CD4-positive, alpha-beta T cell treated with Interferon gamma for 1 hour (primary cell): ENCODE measurements at places on chromosomes 12 and 14.

- DNase-seq, result no peak
Measured at GRCh38 chr12:75672200-75672599, 160.8 kb upstream of the KRR1 start.

DNA sequence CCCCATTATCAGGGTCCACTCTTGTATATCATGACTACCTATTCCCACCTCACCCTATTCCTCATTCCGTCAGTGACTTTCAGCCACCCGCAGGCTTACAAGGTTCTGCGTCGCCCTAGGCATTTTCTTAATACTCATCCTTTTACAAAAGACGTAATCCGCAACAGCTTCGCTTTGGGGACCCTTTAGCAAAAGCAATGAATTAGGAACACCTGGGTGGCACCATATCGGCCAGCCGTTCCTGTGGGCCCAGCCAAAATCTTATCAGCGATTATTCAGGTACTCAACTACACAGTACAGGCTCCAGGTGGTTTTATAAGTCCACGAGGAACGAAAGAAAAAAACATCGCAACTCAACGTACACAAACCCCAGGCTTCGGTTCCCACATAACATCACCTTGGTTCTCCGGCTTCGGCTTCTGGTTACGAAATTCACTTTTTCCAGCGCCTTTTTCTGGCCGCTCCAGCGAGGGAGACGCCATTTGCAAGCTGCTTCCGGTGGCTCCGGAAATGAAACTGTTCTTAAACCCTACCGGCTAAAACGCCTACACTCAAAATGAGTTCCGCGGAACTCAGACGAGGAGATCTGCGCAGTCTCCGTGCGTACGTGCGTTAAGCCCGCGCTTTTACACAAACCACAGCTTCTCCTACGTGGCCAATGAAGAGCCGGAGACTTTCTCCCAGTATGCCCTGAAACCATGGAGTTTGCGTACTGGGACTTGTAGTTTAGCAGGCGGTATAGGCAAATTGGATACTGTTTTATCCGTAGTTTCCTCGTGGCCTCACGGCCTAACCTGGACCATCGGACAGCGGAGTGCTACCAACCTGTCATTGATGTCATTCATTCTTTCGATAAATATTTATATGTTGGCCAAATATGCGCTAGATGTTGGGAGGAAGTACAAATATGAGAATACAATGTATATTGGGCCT lies at the start of gene KRR1:
Gene KRR1 (minus strand): TSS at position 494 of the 933 bp plus-strand sequence. CDS start 12 bp downstream, at position 482.
- peak; percentile 92 for DNase-seq

DNA sequence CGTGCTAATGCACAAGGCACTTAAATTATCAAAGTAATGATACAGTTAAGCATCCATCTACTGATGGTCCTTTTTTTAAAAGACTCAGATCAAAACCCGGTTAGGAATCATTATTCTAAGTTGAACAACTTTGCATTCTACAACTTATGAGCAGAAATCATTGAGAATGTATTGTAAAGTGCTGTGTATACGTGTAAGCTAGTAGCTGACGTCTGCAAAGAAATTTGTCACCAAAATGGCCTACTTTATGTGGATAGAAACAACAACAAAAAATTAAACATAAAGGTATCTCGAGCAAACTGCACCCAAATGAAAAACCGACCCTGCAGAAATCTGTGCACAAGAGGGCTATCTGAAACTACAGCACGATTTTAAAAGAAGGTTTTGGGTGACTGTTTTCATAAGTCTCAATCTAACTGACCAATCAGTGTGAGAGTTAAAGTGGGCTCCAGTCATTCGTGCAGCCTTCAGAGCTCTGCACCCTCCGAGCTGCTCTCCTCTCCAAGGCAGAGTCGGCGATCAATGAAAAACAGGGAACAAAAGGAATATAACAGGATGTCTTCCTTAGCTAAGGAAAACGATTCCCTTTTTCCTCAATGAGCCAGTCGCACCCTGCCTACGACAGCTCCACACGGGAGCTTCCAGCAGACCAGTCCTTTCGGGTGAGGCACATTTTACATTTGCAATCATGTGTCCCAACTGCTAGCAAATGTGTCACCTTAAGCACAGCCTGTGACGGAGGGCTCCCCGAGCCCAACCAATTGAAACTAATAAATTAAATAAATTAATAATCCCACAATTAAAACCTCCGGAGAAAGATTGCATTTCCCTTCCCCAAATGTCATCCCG lies 200.7 kb upstream of the FOXN3 start:
- DNase-seq, result peak; percentile 27

DNA sequence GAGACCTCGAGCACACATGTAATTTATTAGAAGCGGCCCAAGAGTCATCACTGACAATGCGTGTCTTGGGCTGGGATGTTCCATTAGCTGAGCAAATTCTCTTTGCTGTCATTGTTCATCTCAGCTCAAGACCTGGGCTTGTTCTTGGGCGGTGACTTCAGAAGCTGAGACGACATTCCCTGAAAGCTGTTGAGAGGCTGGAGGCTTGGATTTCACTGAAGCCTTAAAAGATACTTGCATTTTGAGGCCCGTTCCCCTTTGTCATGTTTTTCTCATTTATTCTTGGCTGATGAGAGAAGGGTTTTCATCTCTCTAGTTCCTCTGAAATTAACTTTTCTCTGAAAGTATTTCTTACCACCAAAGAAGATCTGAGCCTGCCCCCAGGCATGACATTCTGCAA lies 16.6 kb upstream of the SUSD6 start:
- DNase-seq, result no peak

DNA sequence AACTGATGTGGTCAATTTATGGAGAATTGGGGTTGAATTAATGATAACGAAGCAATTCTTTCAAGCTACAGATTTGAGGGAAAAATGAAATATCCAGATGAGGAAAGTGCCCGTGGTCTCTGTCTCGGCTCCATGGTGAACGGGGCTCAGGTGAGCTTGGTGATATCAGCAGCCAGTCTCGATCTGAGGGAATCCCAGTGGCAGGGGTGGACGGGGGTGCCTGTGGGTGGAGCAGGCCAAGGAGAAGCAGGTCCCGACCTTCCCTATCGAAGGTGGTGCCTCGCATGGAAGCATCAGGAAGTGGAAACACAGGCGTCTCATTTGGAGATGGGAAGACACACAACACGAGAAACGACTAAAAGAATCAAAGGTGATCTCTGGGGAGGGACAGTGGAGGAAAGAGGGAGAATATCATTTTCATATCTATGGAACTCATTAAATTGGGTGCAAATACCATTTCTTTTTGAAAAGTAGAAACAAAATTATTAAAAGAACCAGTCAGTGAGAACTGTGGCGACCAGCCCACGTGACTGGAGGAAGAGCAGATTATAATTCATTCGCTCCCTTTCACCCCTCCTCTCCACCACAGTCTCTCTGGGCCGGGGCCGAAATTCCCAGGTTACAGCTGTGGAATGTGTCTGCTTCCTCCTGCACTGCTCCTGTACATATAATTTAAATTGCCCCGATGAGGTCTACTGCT lies 354.3 kb upstream of the SFSWAP start:
- DNase-seq, result no peak

- DNase-seq, result no peak
Measured at GRCh38 chr12:80000831-80001230, 65.9 kb upstream of the PPP1R12A start.

GRCh38 chr12:128966203-128966810 lies 113.0 kb downstream of the GLT1D1 start:
- DNase-seq, result no peak

- DNase-seq, result no peak
Measured at GRCh38 chr12:114729731-114730130, 45.8 kb upstream of the TBX3 start.

DNA sequence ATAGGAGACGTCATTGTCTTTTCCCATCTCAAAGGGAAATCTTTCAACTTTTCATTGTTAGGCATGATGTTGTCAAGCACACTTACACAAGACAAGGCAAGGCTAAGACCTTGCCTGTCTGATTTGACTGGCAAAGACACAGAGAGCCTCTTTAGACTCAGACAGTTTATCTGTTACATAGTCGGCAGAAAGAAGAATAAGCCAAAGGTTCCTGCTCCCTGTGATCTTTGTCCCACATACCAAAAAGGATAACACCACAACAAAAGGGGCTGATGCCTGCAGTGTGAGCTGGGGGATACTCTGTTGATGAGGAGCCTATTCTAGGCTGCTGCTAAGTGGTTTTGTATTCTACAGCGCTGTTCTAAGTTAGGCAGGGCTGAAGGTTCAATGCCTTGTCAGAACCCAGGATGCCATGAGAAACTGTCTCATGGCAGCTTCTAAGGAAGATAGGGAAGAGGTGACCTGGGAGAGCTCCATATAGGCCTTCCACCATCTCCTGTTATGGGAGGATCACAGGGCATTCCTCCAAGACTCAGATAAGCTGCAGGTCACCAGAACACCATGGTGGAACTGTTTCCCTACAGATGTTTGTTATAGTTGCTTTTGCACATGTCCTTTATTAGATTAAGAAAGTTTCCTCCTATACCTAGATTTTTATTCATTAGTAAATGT lies 12.7 kb downstream of the ERC1 start:
- DNase-seq, result no peak

GRCh38 chr14:93926873-93927799 lies at the start of gene FAM181A:
FAM181A (plus strand) TSS chr14:93927344; CDS start chr14:93928286, 942 bp downstream.
- DNase-seq, result no peak

GRCh38 chr14:30708157-30708556 lies 86.0 kb downstream of the SCFD1 start:
- no peak for DNase-seq

GRCh38 chr12:1747609-1748008 lies 56.7 kb downstream of the ADIPOR2 start:
- no peak for DNase-seq

GRCh38 chr12:51392556-51393237 lies 1.5 kb upstream of the GALNT6 start:
- DNase-seq, result peak; percentile 36

GRCh38 chr12:76685246-76685678 lies 78.7 kb upstream of the ZDHHC17 start:
- DNase-seq, result no peak

GRCh38 chr14:82719617-82720016 lies 1186.0 kb upstream of the SEL1L start:
- no peak for DNase-seq

GRCh38 chr12:58425481-58426392 lies 484.4 kb downstream of the ATP23 start:
- DNase-seq, result no peak

GRCh38 chr12:85299053-85299452 lies 19.0 kb downstream of the ALX1 start:
- DNase-seq, result no peak

GRCh38 chr14:39372656-39373055 lies 59.6 kb downstream of the FBXO33 start:
- no peak for DNase-seq

DNA sequence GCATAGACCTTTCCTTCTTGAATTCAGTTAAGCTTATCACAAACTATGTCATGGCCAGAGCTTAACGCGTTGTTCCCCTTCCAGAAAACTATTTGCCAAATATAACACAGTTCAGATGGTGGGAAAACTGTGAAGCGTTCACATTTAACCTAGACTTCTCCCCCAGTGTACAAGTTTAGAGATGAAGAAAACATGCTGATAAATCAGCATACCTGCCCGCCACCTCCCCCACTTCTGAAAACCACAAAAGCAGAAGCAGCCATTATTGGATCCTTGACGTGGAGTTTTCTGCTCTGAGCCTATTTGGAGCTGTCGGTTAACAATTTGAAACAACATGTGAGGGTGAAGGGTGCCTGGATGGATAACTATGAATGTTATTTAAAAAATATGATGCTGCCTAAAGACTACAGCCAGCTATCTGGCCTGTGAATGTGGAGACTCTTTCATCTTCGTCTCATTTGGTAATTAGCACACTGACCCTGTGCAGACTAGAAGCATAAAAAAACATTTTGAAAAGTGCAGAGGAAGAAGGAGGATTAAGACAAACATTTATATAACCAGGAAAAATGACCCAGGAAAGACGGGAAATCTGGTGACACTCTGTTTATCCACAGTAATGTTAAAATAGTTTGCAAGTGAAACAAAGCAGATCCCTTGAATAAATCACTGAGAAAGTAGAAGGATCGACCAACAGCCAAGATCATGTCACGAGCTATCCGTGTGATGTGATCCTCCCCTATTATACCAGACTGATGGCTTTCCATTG lies 408.2 kb downstream of the AEBP2 start:
- DNase-seq, result no peak

GRCh38 chr12:28027947-28028724 lies 55.6 kb upstream of the PTHLH start:
- DNase-seq, result no peak

DNA sequence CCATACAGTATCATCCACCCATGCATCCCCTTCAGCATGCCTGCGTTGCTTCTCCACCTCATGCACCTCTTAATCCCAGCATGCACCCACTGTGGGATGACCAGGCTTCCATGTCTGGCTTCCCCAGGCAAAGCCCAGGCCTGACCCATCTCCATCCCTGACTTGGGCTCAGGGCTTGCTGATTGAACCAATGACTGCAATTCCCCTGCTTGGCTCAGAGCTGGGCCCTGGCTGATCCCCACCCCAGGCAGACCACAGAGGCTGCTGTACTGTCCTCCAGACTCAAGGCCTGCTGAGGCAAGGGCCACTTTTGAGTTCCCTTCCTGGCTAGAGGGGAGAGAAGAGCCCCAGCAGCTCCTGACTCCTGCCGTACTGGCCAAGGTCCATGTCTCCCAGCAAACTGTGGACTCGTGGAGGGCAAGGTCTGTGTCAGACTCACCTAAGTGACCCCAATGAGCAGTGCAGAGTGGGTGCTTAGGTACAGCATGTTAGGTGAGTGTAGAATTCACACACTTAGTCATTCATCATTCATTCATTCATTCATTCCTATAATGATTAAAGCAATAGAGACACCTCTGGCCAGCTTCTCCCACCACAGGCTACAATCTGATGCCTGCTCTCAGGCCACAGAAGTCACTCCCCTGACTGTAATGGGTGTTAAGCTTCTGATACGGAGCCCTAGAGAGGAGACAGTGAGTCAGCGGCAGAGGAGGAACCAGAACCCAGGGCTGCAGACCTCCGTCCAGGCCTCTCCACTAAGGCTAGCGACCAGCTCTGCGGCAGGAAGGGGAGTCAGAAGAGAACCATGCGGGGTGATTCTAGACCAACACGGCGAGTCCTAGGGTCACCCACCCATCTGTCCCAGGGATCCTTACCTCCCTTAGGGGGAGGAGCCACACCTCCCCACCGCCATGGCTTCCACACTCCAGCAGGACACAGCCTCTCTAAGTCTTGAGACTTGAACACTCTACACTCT lies 2.9 kb downstream of the BEGAIN start:
- no peak for DNase-seq

DNA sequence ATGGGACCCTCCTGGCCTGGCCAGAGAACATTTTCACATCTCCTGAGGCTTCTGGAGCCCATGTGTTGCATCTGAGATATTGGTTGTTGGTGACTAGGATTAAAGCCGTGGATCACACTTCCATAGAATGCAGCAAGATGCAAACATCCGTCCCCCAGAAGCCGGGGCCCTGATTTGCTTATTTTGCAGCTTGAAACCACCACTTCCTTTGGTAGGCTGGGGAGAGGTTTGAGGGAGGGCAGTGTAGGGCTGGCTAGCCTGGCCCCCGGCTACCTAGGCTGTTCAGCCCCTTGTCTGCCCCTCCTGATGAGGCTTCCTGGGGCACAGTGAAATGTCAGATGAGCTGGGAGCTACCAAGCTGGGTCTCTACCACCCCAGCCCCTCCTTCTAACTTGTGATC lies 209.7 kb upstream of the PWP1 start:
- DNase-seq, result no peak

- no peak for DNase-seq
Measured at GRCh38 chr12:85057370-85057963, 21.3 kb downstream of the LRRIQ1 start.

- no peak for DNase-seq
Measured at GRCh38 chr12:30896461-30896860, 30.1 kb upstream of the TSPAN11 start.
